SK-N-SH (cell line): ENCODE measurements at places on chromosomes 4 and X. TPM values are rescaled to one million over a fixed set of nuclear protein-coding genes. Genes with fewer than 3 reads are reported as not detected.

USP9X gene
- polyA plus RNA-seq, result 13.2 and 15.7 TPM in 2 replicates

GAGE12J gene
- polyA plus RNA-seq, result not detected in 2 replicates

DAPP1 gene
- polyA plus RNA-seq, result not detected in 2 replicates

PRDX4 gene
- polyA plus RNA-seq, result 140 and 164 TPM in 2 replicates

GLRA3 gene
- polyA plus RNA-seq, result not detected in 2 replicates

ABLIM2 gene
- 0.53 and 0.80 TPM in 2 replicates for polyA plus RNA-seq

WNK3 gene
- 0.54 and 0.73 TPM in 2 replicates for polyA plus RNA-seq

NPY1R gene
- polyA plus RNA-seq, result not detected in 2 replicates

DOK7 gene
- 0.05 TPM in 1 of 2 replicates, not detected in the other for polyA plus RNA-seq

PTPN13 gene
- 5.5 and 7.0 TPM in 2 replicates for polyA plus RNA-seq

MAGEB4 gene
- polyA plus RNA-seq, result not detected in 2 replicates

DACH2 gene
- polyA plus RNA-seq, result not detected in 2 replicates

CXCL5 gene
- 0.02 and 0.03 TPM in 2 replicates for polyA plus RNA-seq

STOX2 gene
- 0.16 and 0.49 TPM in 2 replicates for polyA plus RNA-seq

ADGRG4 gene
- not detected in 2 replicates for polyA plus RNA-seq

CLIC2 gene
- 0.03 and 0.16 TPM in 2 replicates for polyA plus RNA-seq

F8A3 gene
- 0.60 and 1.1 TPM in 2 replicates for polyA plus RNA-seq

RAB40A gene
- 0.30 and 0.58 TPM in 2 replicates for polyA plus RNA-seq

XAGE1B gene
- polyA plus RNA-seq, result 104 and 115 TPM in 2 replicates

AWAT2 gene
- 0.13 and 0.15 TPM in 2 replicates for polyA plus RNA-seq

PPP1R2C gene
- polyA plus RNA-seq, result not detected in 2 replicates

SSX4 gene
- not detected in 2 replicates for polyA plus RNA-seq

TMPRSS11B gene
- not detected in 2 replicates for polyA plus RNA-seq

PLAC1 gene
- polyA plus RNA-seq, result 50.9 and 72.3 TPM in 2 replicates

TMEM154 gene
- polyA plus RNA-seq, result 0.58 and 0.62 TPM in 2 replicates

FGA gene
- polyA plus RNA-seq, result not detected in 2 replicates

UGT2B11 gene
- not detected in 2 replicates for polyA plus RNA-seq

N4BP2 gene
- polyA plus RNA-seq, result 1.2 and 1.4 TPM in 2 replicates

SMIM31 gene
- polyA plus RNA-seq, result not detected in 2 replicates

RASL11B gene
- 0.54 and 1.2 TPM in 2 replicates for polyA plus RNA-seq

ARHGAP24 gene
- polyA plus RNA-seq, result 1.4 and 1.6 TPM in 2 replicates

TLR1 gene
- polyA plus RNA-seq, result 0.03 TPM in 1 of 2 replicates, not detected in the other

TMEM271 gene
- not detected in 2 replicates for polyA plus RNA-seq

ADH6 gene
- polyA plus RNA-seq, result not detected in 2 replicates

ARX gene
- not detected in 2 replicates for polyA plus RNA-seq

LRCH2 gene
- 1.7 and 2.3 TPM in 2 replicates for polyA plus RNA-seq

SHROOM3 gene
- polyA plus RNA-seq, result 4.3 and 5.6 TPM in 2 replicates

LINC00632 gene
- 0.31 and 1.2 TPM in 2 replicates for polyA plus RNA-seq

RASGEF1B gene
- polyA plus RNA-seq, result not detected in 2 replicates

GABRE gene
- polyA plus RNA-seq, result 8.1 and 12.2 TPM in 2 replicates

NSG1 gene
- 10.4 and 11.4 TPM in 2 replicates for polyA plus RNA-seq

IL9R gene
- 0.03 and 0.06 TPM in 2 replicates for polyA plus RNA-seq

TRIM2 gene
- 16.4 and 21.2 TPM in 2 replicates for polyA plus RNA-seq
